ENCODE measurements at places on chromosomes 11 and 22. TPM values are rescaled to one million over a fixed set of nuclear protein-coding genes. Genes with fewer than 3 reads are reported as not detected.

The SLC25A17 gene
- 36.1 TPM for total RNA-seq

The OR6X1 gene
- total RNA-seq = not detected

The POU2F3 gene
- 0.31 TPM for total RNA-seq

The PIH1D2 gene
- 31.2 TPM for total RNA-seq

The MS4A5 gene
- total RNA-seq = 17.9 TPM

The KRTAP5-8 gene
- 0.39 TPM for total RNA-seq

The RFPL3 gene
- 2.6 TPM for total RNA-seq

The OR51E1 gene
- 0.55 TPM for total RNA-seq

The C22orf31 gene
- total RNA-seq = 1.8 TPM

The CDON gene
- total RNA-seq = 27.7 TPM

The C1QTNF5 gene
- 5.3 TPM for total RNA-seq

The HSPB2 gene
- total RNA-seq = not detected

The PRDM11 gene
- 15.9 TPM for total RNA-seq

GRCh38 chr11:127815331-127815730 lies 772.0 kb downstream of the ETS1 start:
- H3K36me3 ChIP-seq = no peaks in the 10 kb centered on the region
- no peak overlapping the region for H3K4me3 ChIP-seq
- no peaks in the 10 kb centered on the region for H3K27me3 ChIP-seq
- H3K4me1 ChIP-seq = no peaks in the 10 kb centered on the region
- no peak for DNase-seq

- no peaks in the 10 kb centered on the region for H3K27me3 ChIP-seq
- no peak for DNase-seq
Measured at GRCh38 chr11:42237701-42238235, 778.3 kb upstream of the LRRC4C start.

- H3K4me1 ChIP-seq = no peaks in the 10 kb centered on the region
- no peak for DNase-seq
- no peak overlapping the region for H3K4me3 ChIP-seq
- no peaks in the 10 kb centered on the region for H3K27me3 ChIP-seq
- H3K27ac ChIP-seq = no peak overlapping the region
Measured at GRCh38 chr11:130727157-130728119, 188.8 kb downstream of the SNX19 start.

DNA sequence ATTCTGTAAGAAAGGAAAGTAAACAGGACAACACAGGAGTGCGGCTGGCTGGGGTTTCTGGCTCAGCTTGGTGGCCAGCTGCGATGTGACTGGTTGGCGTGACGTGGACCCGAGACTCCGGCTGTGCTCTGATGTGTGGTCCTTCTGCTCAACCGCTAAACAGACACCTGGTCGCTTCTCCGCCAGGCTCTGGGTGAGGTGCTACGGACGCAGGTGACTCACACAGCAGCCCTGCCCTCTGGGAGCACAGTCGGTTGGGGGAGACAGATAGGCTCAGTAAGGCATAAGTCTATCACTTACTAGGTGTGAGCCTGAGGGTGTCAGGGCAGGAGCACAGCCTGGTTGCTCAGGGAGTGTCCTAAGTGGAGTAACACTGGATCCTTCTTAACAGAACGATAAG lies 8.2 kb downstream of the RTL6 start:
- no peak overlapping the region for H3K27ac ChIP-seq
- DNase-seq = no peak
- no peaks in the 10 kb centered on the region for H3K27me3 ChIP-seq
- no peaks in the 10 kb centered on the region for H3K4me1 ChIP-seq
- H3K4me3 ChIP-seq = no peak overlapping the region

DNA sequence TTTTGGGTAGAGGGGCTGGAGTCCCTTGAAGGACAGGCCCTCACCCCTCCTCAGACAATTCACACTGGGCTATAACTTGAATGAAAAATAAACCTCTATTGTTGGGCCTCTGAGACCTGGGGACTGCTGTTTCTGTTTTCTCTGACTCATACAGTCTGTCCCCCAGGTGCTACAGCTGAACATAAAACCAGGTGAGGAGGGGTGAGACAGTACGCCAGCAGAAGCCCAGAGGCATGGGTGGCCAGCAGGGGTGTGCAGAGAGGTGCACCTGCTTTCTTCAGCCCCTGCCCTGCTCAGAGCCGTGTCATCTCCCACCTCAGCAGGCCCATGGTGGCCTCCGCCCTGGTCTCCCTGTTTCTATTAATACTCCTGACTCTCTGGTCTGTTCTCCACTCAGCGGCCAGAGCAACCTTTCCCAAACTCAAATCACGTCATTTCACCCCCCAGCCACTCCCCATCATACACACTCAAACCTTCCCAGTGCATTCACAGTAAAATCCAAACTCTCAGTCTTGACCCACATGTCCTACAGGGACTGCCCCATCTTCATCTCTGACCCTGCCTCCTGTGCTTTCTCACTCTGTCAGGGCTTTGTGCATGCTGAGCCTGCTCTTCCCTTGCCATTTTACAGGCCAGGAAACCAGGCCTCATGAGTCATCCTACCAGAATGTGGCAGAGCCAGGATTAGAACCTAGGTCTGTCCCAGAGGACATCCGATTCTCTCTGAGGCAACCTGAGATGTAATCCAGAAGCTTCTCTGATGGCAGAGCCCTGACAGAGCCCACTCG lies 5.4 kb upstream of the IL2RB start:
- H3K4me3 ChIP-seq = no peak overlapping the region
- no peaks in the 10 kb centered on the region for H3K36me3 ChIP-seq
- H3K27me3 ChIP-seq = no peaks in the 10 kb centered on the region
- no peaks in the 10 kb centered on the region for H3K4me1 ChIP-seq

DNA sequence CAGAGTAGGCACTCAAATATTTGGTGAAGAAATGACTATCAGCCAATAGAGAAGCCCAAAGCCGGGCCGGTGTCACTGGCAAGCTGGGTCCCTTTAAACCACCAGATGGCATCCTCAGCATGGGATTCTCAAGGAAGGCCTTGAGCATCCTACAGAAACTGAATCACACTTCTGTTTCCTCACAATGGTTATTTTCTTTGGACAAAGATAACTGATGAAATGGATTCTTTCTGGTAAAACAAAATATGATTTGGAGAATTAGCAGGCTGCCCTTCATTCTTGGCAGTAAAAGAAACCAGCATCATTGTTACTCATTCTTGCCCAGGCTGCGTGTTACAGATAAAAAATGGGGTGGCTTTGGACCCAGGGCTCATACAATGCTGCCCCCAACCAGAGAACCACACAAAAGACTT lies 30.3 kb upstream of the ASPHD2 start:
- no peaks in the 10 kb centered on the region for H3K4me1 ChIP-seq
- no peaks in the 10 kb centered on the region for H3K27me3 ChIP-seq
- no peak overlapping the region for H3K4me3 ChIP-seq
- DNase-seq = peak; percentile 85

GRCh38 chr11:117595440-117595839 lies 201.6 kb downstream of the DSCAML1 start:
- no peak overlapping the region for H3K27ac ChIP-seq
- H3K4me1 ChIP-seq = no peaks in the 10 kb centered on the region
- no peak for DNase-seq

GRCh38 chr11:295351-296170 lies 3.8 kb downstream of the IFITM5 start:
- H3K36me3 ChIP-seq = no peaks in the 10 kb centered on the region
- peak overlapping the region; percentile 48 for H3K27ac ChIP-seq
- no peak overlapping the region for H3K4me3 ChIP-seq

DNA sequence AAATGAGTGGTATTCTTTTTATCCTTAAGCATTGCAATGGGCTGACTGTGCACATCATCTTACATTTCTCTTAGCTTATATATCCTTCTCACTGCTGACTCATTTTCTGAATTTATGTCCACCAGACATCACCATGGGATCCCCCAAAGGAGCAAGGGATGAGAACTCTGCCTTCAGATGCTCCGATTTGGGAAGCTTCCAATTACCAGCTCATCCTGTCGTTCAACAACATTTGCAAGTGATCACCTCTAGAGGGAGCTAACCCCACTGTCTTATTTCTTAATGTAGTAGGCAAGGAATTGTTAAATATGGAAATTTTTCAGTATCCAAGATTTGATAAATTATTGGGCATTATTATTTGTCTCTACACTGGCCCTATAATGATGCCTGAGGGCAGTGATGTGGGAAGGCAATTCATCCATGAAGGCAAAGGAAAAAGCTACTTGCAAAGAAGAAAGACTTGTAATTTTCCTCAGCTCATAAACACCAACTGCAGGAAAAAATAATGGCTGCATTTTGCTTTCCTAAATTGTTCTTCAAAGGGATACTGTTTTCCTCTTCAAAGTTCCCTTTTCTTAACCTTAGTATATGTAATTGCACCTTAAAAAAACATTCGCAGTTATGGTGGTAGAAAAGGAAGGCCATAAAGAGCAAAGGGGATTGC lies 102.4 kb upstream of the FSHB start:
- H3K36me3 ChIP-seq = no peaks in the 10 kb centered on the region
- no peak overlapping the region for H3K4me3 ChIP-seq
- no peaks in the 10 kb centered on the region for H3K4me1 ChIP-seq
- no peaks in the 10 kb centered on the region for H3K27me3 ChIP-seq

- no peaks in the 10 kb centered on the region for H3K36me3 ChIP-seq
- no peaks in the 10 kb centered on the region for H3K4me1 ChIP-seq
- no peaks in the 10 kb centered on the region for H3K27me3 ChIP-seq
- no peak overlapping the region for H3K4me3 ChIP-seq
- H3K27ac ChIP-seq = no peak overlapping the region
- DNase-seq = no peak
Measured at GRCh38 chr11:102722821-102723220, 1.9 kb downstream of the MMP8 start.

- H3K36me3 ChIP-seq = no peaks in the 10 kb centered on the region
- no peaks in the 10 kb centered on the region for H3K4me1 ChIP-seq
- no peak overlapping the region for H3K4me3 ChIP-seq
- no peaks in the 10 kb centered on the region for H3K27me3 ChIP-seq
Measured at GRCh38 chr11:39809833-39810232, 1649.6 kb downstream of the LRRC4C start.

DNA sequence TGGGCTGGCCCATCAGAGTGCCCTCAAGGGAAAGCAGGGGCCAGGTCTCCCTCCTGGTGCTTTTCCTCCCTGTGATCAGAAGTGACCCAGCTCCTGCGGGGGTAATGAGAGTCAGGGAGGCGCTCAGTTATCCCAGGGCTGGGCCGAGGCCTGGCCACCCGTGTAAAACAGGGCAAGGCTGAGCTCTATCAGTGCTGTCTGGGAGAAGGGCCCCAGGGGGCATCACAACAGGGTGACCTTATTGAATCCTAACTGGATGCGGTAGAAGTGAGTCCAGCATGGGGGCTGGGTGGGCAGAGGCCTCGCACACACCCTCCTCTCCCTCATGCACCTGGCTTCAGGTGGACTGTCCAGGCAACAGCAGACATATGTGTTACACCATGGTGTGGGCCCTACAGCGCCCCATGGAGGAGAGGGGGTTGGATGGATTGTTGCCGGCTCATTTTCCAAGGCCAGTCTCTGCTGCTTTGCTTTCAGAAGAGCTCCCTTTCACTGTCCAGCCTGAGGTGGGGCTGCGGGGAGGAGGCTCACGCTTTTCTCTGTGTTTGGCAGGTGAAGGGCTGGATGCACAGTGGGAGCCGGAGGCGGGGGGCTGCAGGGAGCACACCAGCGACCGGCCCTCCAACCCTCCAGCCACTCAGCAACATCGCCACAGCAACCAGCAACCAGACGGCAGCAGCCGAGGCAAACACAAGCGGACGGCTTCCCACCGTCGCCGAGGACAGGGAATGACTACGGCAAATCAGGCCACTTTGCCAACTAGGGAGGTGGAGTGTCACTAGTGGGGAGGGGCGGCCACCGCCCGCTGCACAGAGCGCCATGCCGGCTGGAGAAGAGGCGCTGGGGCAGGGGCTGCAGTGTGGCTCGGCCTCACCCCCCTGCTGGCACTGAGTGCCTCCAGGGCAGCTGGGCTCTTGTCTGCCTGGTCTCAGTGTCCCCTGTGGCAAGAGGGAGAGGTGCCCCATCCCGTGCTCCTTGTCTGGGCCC lies 24.7 kb downstream of the GNAZ start:
- no peak overlapping the region for H3K27ac ChIP-seq
- H3K4me3 ChIP-seq = no peak overlapping the region
- H3K36me3 ChIP-seq = no peaks in the 10 kb centered on the region
- H3K4me1 ChIP-seq = peaks cover 24% of the 10 kb centered on the region

GRCh38 chr11:46133119-46133518 lies 11.9 kb upstream of the PHF21A start:
- H3K27ac ChIP-seq = no peak overlapping the region
- no peaks in the 10 kb centered on the region for H3K27me3 ChIP-seq
- DNase-seq = no peak

GRCh38 chr11:100612766-100613165 lies 74.3 kb upstream of the ARHGAP42 start:
- H3K36me3 ChIP-seq = no peaks in the 10 kb centered on the region
- no peaks in the 10 kb centered on the region for H3K4me1 ChIP-seq
- no peaks in the 10 kb centered on the region for H3K27me3 ChIP-seq

GRCh38 chr11:112265659-112266409 lies 5.2 kb upstream of the PLET1 start:
- H3K4me1 ChIP-seq = no peaks in the 10 kb centered on the region
- peak; percentile 26 for DNase-seq
- H3K27me3 ChIP-seq = no peaks in the 10 kb centered on the region
- no peaks in the 10 kb centered on the region for H3K36me3 ChIP-seq

- H3K36me3 ChIP-seq = no peaks in the 10 kb centered on the region
- H3K27ac ChIP-seq = no peak within 1 kb of the TSS
Measured at GRCh38 chr11:60492488-60493009, at the start of gene MS4A12. Gene MS4A12, plus strand, starts transcription at chr11:60492778. Its CDS starts 4,541 bp downstream, at chr11:60497319.

- peaks cover 10% of the 10 kb centered on the region for H3K4me1 ChIP-seq
- H3K27me3 ChIP-seq = no peaks in the 10 kb centered on the region
- H3K27ac ChIP-seq = no peak overlapping the region
- H3K4me3 ChIP-seq = no peak overlapping the region
Measured at GRCh38 chr11:131373095-131373725, 2.8 kb downstream of the NTM start.

- no peak overlapping the region for H3K4me3 ChIP-seq
- H3K4me1 ChIP-seq = peaks cover 3% of the 10 kb centered on the region
- no peak overlapping the region for H3K27ac ChIP-seq
- DNase-seq = no peak
- no peaks in the 10 kb centered on the region for H3K27me3 ChIP-seq
- H3K36me3 ChIP-seq = no peaks in the 10 kb centered on the region
Measured at GRCh38 chr11:121524233-121524631, 71.5 kb upstream of the SORL1-AS1 start.

DNA sequence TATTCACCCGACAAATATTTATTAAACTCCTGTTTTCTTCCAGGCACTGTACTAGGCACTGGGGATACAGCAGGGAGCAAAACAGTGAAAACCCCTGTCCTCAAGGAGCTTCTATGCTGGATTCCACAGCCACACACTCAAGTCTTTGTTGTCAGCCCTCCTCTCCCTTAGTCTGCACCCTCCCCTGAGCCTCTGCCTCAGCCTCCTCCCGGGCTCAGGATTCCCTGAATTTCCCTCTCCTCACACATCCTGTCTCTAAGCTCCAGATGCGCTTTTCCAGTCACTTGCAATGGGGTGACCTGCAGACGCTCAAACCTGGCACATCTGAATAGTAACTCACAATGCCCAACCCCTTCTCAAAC lies 13.5 kb upstream of the TUB start:
- H3K27me3 ChIP-seq = no peaks in the 10 kb centered on the region
- peak; percentile 12 for DNase-seq
- H3K4me1 ChIP-seq = peaks cover 25% of the 10 kb centered on the region
- no peak overlapping the region for H3K4me3 ChIP-seq
